ENCODE measurements at places on chromosomes 6 and 20.

DNA sequence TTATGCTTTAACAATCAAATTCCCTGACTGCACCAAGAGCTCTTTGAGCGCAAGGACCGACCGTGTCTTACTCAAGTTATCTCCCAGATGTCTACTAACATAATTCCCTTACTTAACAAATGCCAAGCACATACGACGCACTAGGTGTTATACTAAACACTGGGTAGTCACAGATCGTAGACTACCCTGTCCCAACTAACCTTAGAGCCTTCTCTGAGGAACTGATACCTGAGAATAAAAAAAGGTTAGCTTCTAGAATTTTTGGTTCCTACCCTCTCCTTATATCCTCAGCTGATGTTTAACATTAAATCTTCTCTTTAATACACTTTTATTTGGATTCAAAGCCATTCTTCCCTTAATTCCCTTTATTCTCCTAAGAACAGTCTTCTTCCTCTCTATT is 38.5 kb downstream of the EPB41L2 start:
- no peak for DNase-seq

DNA sequence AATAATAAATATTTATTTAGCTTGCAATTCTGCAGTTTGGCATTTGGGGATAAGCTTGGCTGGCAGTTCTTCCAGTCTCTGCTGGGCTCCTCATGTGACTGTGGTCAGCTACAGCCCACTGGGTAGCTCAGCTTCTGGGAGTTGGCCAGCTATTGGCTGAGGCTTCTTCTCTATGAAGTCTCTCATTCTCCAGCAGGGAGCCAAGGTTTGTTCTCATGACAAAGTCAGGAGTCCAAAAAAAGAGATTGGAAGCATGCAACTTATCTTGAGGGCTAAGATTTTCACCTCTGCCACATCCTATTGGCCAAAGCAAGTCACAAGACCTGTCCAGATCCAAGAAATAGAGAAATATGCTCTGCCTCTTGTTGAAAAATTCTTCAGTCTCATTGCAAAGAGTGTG is 94.6 kb downstream of the SNAP25 start:
- DNase-seq = no peak

DNA sequence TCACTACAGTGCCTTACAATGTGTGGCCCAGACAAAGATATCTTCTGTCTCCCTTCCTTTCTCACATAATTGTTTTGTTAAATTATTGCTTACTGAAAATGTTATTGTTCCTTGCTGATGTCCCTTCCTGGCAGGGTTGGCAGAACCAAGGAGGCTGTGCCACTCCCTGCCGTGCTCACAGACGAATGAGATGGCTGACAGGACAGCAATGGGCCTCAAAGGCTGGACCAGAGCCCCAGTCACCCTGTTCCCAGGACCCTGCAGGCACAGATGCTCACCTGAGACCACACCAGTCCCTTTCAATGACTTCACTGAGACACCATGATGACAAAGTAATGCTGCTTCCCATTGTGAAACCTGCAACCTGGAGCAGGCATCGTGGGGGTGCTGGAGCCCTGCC is 375.1 kb downstream of the HACE1 start:
- no peak for DNase-seq

DNA sequence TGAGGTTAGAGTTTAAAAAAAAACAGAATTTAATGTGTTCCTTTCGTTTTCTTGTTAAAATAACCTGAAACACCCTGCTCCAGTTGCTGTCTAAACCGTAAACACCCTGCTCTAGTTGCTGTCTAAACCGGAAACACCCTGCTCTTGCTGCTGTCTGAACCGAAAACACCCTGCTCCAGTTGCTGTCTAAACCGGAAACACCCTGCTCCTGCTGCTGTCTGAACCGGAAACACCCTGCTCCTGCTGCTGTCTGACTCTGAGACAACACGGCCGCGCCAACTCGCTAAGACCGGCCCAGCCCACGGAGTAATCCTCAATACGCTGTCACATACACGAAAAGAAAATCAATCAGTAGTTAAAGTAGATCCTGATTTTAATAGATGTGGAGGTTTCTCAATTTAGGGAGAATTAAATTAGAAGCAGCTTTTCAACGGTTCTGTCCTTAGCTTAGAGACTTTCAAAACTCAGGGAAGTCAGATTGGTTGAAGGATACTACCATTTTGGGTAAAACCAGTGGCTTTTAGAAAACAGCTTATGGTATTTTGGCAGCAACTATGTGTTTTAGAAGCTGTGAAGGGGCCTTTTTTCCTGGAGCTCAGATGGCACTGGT is 98.3 kb downstream of the RAMACL start:
- DNase-seq = peak; percentile 48

DNA sequence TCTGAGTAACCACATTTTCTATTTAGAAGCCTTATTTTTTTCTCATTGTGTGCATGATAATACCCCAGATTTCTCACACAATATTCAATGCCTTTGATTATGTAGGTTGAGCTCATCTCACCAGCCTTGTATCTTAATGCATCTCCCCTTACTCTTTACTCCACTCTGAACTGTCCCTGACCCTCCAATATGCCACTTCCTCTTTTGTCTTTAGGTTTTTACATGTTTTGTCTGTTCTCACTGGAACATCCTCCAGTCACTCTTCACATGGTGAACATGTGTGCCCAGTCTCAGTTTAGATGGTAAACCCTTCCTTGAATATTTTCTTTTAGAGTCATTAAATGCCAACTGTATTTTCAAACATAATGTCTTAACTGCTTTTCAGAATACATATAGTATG is 392.9 kb upstream of the IMPG1 start:
- DNase-seq = no peak

GRCh38 chr6:110340392-110340965 is 17.7 kb downstream of the METTL24 start:
- no peak for DNase-seq

DNA sequence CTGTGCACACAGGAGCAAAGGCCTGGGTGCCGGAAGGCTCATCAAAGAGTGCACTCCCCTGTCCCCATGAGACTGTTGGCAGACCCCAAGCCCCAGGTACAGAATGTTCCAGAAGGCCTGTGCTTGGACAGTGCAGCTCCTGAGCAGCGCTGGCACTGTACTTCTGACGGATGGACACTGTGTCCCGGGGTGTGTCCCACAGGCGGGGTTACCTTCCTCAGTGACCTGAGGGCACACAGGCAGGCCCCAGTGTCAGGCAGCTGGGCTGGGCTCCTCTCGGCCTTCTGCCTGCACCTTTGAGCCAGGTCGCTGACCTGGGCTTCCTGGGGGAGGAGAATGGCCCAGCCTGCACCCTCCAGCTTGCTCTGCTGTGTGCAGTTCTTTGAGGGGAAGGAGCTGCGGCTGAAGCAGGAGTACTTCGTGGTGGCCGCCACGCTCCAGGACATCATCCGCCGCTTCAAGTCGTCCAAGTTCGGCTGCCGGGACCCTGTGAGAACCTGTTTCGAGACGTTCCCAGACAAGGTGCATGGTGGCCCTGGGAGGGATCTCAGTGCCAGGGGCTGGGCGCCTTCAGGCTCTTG is 30.1 kb downstream of the PYGB start:
- DNase-seq = no peak

DNA sequence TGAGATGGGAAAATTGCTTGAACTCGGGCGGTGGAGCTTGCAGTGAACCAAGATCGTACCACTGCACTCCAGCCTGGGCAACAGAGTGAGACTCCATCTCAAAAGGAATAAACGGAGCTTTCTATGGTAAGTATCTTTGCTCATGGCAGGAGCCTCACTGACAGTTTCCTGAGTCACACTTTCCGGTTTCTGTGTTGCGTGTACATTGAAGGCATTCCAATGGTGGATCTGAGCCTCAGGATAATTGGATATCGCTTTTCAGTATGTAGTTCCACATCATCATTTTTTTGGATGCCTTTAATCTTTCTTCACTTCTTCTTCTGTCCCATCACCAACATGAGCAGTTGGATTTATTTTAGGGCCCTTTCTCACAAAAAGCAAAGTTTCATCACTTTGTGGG is 28.6 kb upstream of the GTSF1L start:
- DNase-seq = no peak

GRCh38 chr6:119145111-119145510 is 66.6 kb upstream of the FAM184A start:
- no peak for DNase-seq

GRCh38 chr6:168570211-168570610 is 129.2 kb downstream of the SMOC2 start:
- DNase-seq = no peak

- no peak for DNase-seq
These were observed 5.0 kb upstream of the HSPA12B start for GRCh38 chr20:3727401-3728021.

GRCh38 chr6:38354905-38355304 is 284.8 kb downstream of the BTBD9 start:
- DNase-seq = no peak

GRCh38 chr6:125639466-125640020 is 109.9 kb upstream of the HEY2 start:
- DNase-seq = no peak

DNA sequence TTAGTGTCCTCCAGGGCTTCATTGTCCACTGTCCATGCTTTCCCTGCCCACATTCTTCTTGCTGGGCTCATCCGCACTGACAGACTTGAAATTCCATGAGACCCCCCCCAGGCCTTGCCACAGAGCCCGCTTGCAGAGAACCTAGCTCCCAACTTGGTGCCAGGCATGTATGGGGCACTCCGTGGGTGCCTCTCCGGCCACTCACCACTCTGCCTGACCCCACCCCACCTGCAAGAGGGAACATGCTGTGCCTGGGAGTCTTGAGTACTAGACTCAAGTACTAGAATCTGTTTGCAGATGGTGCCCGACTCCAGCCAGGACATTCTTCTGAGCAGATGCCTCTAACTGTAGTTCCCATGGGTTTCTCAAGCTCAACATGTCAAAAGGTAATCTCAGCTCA is 47.9 kb downstream of the TRERF1 start:
- no peak for DNase-seq

DNA sequence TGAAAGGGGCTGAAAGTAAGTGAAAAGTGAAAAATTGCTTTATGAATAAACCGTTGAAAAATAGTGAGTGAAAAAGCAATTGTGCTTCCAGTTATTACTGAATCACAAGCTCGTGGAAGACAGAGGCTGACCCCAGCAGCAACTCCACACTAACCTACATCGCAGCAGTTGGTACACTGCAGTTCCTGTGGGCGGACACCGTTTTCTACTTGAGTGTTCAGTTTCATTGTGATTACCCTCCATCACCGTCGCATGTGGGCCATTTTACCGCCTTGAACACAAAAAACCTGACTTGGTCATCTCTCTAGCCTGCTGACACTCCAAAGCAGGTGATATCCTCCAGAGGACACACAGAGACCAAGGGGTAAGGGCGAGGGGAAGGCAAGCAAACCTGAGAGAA is 28.4 kb downstream of the PRDM1 start:
- DNase-seq = no peak

GRCh38 chr6:3411967-3412778 is 44.7 kb downstream of the SLC22A23 start:
- DNase-seq = no peak

- no peak for DNase-seq
These were observed 13.7 kb upstream of the PANK2 start for GRCh38 chr20:3875378-3875974.

- DNase-seq = no peak
These were observed 271.3 kb downstream of the KIF16B start for GRCh38 chr20:16301986-16302385.

DNA sequence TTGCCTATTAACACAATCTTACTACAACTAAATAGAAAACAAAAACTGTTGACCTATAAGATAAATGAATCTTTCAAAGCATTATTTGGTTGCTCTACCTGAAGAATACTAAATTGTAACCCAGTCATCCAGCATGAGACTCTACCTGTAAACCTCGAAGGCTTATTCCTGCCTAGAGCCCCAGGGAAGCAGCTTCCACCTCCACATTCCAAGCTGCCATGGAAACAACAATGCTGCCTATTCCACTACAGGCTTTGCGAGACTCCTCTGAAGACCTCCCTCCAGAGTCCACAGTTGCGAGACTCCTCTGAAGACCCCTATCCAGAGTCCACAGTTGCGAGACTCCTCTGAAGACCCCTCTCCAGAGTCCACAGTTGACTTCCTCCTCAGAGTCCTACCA is 15.7 kb downstream of the GMDS start:
- DNase-seq = no peak

GRCh38 chr6:156658186-156658965 is 118.8 kb upstream of the ARID1B start:
- no peak for DNase-seq

DNA sequence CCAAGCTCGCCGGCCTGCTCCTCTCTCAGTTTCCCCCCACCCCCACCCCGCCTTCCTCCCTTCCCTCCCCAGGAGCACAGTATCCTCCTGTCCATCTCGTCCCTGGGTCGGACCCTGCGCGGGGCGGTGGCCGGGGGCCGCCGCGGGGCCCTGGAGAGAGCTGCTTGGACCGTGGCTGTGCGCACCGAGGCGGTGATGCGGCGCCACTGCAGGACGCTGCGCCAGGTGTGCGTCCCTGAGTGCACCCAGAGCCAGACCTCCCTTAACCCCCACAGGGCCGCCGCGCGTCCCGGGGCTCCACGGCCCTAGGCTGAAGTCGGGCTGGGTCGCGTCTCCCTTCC is 2.2 kb downstream of the C20orf204 start:
- DNase-seq = no peak

- DNase-seq = no peak
These were observed 22.0 kb upstream of the PERP start for GRCh38 chr6:138129190-138129589.

GRCh38 chr6:111423960-111424846 is 58.8 kb downstream of the REV3L start:
- DNase-seq = no peak

GRCh38 chr6:136922685-136923006 is 545 bp downstream of the SLC35D3 start:
- DNase-seq = no peak

DNA sequence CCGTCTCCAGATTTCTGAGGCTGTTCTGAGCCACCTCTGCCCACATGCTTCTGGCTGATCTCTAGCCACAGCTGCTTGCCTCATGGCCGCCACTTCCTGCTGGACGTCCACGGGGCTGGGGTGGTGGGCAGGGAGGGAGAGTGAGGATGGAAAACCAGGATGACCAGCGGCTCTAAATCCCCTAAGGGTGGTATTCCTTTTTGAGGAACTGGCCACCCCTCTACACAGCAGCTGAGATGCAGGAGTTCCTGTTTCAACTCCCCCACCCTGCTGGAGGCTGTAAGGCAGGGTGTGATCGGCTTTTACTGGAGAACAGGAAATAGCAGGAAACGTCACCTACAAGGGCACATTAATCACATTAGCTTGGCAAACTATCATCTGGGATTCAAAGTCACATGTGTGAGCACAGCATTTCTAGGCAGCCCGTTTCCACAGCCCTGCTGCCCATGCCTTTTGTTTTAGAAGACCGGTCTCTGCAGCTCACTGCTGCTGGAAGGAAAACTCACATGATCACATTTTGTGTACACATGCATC is 181.6 kb upstream of the ECI2 start:
- DNase-seq = no peak

- no peak for DNase-seq
These were observed 42.4 kb upstream of the GNRH2 start for GRCh38 chr20:3000852-3001523.

- DNase-seq = no peak
These were observed 12.6 kb downstream of the ZC3H12D start for GRCh38 chr6:149472241-149472640.

GRCh38 chr20:42553374-42553773 is 636.3 kb downstream of the PTPRT start:
- DNase-seq = no peak

Data from effector CD8-positive, alpha-beta T cell (primary cell).